Fibroblast of upper back skin (primary cell): ENCODE measurements at places on chromosomes 4 and X.
A peak's percentile ranks its signal among the peaks of the same experiment; 100 is the strongest.

GRCh38 chr4:41935652-41936021 lies 408 bp downstream of the TMEM33 start:
- DNase-seq: no peak

DNA sequence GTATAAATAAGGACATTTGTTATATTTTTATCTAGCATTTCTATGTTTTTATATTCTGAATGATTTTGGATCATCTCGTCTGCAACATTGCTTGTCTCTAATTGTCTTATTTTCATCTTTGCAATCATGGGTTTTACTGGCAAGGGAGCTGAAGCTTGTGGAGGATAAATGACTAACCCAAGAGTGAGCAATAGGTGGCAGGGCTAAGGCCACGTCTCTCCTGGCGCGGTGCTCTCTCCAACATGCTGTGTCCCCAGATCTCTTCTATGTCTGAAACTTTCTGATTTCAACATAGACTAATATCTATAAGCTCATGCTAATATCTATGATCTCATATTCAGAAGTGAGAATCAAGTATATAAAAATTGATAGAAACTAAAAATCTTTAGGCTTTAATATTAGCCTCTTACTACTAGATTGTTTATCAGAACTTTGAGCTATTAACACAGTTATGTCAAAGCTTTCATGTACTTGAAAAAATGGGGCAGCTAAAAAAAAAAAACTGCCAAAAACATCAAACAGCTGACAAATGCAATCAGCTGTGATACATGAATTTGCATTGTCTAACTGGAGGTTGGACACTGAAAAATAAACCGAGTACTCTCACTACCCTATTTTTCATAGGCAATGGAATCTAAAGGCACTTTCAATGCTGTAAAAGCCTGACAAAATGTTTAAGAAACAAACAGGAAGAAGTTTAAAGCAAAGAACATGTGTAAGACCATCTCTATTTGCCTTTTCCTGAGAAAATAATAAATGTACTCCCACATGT lies 169.2 kb downstream of the TMA16 start:
- no peak for DNase-seq

GRCh38 chr4:79317711-79318110 lies 8.2 kb downstream of the NAA11 start:
- no peak for DNase-seq

- DNase-seq: no peak
Measured at GRCh38 chr4:184444953-184445309, 29.4 kb downstream of the IRF2 start.

DNA sequence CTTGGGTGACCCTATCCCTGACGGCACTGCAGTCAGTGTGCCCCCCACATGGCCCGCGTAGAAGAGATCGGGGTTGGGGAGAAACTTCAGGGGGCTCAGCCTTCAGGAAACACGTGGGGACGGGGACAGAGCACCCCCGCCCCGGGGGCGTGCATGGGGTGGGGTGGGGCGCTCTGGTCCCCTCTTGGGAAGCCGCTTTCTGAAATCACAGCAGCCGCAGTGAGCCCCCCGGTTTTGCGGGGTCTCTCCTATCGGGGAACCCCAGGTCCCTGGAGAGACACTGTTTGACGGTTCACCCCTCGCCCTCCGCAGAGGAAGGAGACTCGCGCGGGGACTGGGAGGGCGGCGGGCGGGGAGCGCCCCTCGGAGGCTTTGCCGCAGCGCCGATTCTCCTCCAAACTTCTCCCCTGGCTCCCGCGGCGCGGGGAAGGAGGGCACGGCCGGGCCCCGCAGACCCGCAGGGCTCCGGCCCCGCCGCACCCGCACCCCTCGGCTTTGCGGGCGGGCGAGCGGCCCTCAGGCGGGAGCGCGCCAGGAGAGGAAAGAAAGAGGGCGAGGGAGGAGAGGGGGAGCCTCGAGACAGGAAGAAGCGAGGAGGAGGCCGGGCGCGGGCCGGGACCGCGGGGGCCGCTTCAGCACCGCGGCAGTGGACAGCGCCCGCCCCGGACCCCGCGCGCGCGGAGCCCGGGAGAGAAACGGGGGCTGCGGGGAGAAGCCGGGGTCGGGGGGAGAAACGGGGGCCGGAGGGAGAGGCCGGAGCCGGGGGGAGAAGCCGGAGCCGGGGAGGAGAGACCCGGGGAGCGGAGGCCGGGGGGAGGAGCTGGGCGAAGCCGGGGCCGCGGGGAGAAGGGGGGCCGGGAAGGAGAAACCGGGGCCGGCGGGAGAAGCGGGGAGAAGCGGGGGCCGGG lies 612 bp downstream of the CPLX1 start:
- peak; percentile 12 for DNase-seq
